Fibroblast of skin of right quadriceps (primary cell): ENCODE measurements at places on chromosomes 1 and 21.

GRCh38 chr1:88680911-88681622, 3.0 kb upstream of the PKN2 start:
- no peak for DNase-seq

DNA sequence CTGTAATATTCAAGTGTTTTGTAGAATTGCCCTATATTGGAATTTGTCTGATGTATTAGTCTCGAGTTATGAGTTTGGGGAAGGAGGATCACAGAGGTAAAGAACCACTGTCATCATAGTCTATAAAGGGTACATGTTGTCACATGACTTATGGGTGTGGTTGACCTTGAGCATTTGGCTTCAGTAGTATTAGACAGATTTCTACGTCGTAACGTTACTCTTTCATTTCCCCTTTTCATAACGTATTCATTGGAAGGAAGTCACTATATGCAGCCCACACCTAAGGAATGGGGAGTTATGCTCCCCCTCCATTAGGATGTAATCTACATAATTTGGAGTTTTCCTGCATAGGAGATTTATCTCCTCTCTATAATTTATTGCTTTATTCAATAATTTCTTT, 110.1 kb upstream of the VAV3 start:
- no peak for DNase-seq

DNA sequence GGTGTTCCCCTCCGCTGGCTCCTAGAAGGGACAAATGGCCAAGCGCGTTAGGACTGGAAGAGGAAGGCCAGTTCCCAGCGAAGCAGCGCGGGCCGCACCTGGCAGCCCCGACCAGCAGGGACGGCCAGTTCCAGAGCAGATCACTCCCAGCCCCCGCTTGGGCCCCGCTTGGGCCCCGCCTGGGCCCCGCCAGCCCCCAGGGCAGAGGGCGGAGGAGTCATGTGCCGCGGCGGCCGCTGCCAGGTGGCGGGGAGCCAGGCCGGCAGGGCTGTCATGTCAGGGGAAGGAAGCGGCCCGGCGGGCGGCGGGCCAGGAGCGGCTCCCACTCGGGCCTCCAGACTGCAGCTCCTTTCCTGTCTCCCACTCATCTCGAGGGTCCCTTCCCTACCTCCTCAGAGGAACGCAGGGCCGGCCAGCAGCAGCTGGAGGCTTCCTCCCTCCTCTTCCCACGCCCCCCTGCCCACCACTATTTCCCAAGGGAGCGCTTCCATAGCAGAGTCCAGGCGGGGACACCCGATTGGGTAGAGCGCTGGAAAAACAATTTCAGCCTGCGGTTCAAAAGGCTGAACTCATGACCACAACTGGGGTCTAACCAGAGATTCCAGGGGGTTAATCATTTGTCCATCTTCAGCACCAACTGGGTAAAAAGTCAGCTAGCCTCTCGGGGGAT, 16.5 kb downstream of the ZNF697 start:
- peak; percentile 71 for DNase-seq

GRCh38 chr1:229101011-229101871, 169.7 kb upstream of the RAB4A start:
- DNase-seq = peak; percentile 61

- no peak for DNase-seq
Measured at GRCh38 chr1:30900931-30901560, 7.5 kb downstream of the SDC3 start.

- DNase-seq = peak; percentile 96
Measured at GRCh38 chr1:97334454-97334853, 586.4 kb downstream of the DPYD start.

GRCh38 chr1:29234471-29234870, 1.9 kb upstream of the PTPRU start:
- DNase-seq = no peak

- DNase-seq = no peak
Measured at GRCh38 chr1:213772128-213773063, 215.4 kb upstream of the PROX1 start.

DNA sequence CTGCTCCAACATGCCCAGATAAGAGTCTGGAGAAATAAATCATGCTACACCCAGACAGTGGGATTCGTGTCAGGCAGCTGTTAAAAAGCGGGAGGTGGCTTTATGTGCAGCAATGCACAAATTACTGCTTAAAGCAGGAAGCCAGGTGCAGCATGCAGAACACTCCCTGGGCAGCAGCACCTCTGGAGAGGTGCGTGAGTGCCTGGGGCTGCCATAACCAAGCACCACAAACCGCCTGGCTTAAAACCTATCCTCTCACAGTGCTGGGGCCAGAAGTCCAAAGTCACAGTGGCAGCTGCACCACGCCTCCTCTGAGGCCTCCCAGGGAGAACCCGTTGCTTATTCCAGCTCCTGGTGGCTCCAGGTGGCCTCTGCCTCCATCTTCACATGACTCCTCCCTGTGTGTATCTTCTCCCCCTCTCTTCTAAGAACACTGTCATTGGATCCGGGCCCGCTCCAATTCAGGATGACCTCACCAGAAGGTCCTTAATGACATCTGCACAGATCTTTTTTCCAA, 115.6 kb downstream of the SIK1 start:
- no peak for DNase-seq

- DNase-seq = peak; percentile 76
Measured at GRCh38 chr1:99685516-99686180, 39.7 kb downstream of the PALMD start.

GRCh38 chr1:33323663-33324477, 3.0 kb upstream of the A3GALT2 start:
- no peak for DNase-seq

GRCh38 chr1:29981586-29982239, 741.7 kb downstream of the MATN1 start:
- no peak for DNase-seq

DNA sequence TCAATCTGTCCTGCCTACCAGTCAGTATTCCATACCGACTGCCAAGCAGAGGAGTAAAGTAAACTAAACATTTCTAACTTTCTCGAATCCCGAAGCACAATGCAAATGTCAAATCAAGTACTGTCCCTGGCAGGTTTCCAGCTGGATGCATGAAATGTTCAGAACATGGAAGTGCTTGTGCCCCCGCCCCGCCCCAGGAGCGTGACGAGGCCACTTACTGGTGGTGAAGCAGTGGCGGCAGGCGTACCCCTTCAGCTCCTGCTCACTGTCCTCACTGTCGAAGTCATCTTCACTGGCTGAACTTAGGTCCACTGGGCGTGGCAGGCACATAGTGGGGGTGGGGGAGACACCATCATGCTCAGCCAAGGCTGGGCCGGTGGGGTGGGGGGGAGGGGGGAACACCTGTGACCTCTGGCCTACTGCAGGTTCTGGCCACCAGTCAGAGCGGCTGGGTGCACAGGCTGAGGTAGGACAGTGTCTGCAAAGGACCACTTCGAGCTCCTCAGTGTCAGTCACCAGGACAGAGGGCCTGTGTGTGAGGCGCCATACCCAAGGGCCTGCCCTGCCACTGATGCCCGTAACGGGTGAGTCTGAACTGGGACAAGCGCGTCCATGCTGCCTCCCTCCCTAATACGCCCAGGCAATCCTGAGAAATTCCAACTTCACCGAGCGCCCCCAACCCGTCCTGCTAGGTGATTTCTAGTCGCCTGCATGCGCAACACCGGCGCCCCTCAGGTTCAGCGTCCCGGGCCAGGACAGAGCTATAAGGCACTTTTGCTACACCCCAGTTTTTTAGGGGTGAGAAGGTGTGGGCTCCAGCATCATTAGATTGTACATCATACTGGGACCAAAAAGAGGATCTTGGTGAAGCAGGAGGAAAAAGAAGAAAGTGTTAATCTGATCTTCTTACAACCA, 46.9 kb downstream of the SLC45A1 start:
- DNase-seq = no peak

DNA sequence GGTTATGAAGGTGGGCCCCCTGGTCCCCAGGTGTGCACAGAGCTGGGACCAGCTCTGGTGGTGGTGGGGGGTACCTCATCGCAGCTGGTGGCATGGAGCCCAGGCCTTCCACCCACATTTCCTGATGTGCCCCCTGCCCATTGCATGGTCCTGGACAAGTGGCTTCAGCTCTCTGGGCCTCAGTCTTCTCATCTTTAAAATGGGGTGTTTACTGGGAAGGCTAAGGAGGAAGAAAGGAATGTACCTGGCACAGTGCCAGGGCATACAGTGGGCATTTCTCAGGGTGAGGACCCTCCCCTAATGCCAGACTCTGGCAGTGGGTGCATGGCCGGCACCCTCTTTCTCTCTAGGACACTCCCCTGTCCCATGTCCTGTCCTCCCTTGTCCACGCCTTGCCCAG, 7.5 kb downstream of the CLCNKB start:
- no peak for DNase-seq

GRCh38 chr1:198168227-198168626, 11.4 kb downstream of the NEK7 start:
- DNase-seq = peak; percentile 90

- no peak for DNase-seq
Measured at GRCh38 chr1:169086603-169087455, 19.7 kb upstream of the ATP1B1 start.

GRCh38 chr1:100834777-100835660, 59.6 kb downstream of the EXTL2 start:
- peak; percentile 37 for DNase-seq
